ENCODE measurements at places on chromosomes 7 and 10. TPM values are rescaled to one million over a fixed set of nuclear protein-coding genes. Genes with fewer than 3 reads are reported as not detected.
A peak's percentile ranks its signal among the peaks of the same experiment; 100 is the strongest.

GRCh38 chr7:124032369-124033094 is at the start of gene TMEM229A:
Gene TMEM229A (minus strand): TSS chr7:124033067. CDS start chr7:124033003, 64 bp downstream.
- no peak for DNase-seq

GRCh38 chr10:114403541-114404161 is 651 bp downstream of the AFAP1L2 start:
- DNase-seq = no peak

The TBX20 gene
- total RNA-seq = 0.16 TPM

- DNase-seq = no peak
These were observed 551.4 kb upstream of the MGMT start for GRCh38 chr10:128915630-128916029.

DNA sequence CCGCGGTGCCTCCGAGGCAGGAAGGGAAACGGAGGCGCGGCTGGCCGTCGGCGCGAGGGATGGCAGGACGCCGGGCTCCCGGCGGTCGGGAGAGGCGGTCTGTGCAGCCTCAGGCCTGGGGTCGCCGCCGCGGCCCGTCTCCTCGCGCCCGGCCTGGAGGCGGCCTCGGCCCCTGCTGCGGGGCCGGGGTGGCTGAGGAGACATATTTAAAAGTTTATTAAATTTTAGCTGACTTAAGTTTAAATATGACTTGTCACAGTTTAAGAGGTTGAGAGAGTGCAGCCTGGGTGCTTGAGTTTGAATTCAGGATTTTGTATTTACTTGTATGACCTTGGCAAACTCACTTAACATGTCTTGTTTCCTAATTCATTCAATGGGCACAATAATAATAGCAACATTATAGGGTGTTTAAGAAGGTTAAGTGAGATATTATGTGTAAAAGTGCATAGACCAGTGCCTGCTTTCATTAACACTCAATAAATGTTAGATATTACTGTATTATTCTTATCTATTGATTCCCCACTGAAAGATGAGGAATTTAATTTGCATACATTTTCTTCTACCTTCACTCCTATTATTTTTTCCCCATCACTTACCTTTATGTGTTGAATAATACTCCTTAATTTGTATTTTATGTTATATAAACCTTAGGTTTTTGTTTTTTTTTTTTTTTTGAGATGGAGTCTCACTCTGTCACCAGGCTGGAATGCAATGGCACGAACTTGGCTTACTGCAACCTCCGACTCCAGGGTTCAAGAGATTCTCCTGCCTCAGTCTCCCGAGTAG is 718 bp downstream of the DYNC2I1 start:
- DNase-seq = no peak

The PTF1A gene
- total RNA-seq = not detected

DNA sequence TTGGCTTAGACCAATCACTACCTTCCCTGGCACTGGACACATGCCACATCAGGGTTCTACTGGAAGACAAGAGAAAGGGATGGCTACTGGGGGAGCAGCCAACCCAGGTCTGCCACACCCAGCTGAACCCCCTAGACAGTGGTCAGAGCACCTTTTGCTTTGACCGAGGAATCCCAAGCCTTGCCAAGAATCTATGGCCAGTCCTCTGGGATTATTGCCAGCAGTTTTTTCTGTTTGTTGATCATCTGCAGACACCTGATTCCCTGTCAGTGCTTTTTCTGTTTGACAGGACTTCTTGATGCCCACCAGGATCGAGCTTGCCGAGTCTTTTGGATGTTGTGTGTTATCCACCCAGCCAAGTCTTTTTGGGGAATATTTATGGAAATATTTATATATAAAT is 476.2 kb upstream of the GALNT17 start:
- DNase-seq = no peak

The METTL27 gene
- total RNA-seq = 1.7 TPM

- DNase-seq = no peak
These were observed 55.8 kb downstream of the AKR1B1 start for GRCh38 chr7:134403062-134403461.

DNA sequence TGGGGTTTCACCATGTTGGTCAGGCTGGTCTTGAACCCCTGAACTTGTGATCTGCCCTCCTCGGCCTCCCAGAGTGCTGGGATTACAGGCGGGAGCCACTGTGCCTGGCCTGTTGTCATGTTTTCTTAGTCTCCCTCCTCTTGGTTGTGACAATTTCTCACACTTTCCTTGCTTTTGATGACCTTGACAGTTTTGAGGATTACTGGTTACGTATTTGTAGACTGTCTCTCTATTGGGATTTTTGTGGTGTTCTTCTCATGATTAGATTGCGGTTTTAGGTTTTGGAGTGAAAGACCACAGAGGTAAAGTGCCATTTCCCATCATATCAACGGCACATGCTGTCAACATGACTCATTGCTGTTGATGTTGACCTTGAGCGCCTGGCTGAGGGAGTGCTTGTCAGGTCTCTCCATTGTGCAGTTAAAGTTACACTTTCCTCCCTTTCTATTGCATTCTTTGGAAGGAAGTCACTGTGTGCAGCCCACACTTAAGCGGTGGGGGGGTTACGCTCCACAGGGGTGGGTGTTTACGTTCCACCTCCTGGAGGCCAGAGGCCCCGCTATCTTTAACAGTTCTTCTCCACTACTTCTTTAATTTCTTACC is 10.8 kb downstream of the NEURL1 start:
- DNase-seq = peak; percentile 16

GRCh38 chr7:141737118-141737835 is 881 bp upstream of the SSBP1 start:
- DNase-seq = no peak

DNA sequence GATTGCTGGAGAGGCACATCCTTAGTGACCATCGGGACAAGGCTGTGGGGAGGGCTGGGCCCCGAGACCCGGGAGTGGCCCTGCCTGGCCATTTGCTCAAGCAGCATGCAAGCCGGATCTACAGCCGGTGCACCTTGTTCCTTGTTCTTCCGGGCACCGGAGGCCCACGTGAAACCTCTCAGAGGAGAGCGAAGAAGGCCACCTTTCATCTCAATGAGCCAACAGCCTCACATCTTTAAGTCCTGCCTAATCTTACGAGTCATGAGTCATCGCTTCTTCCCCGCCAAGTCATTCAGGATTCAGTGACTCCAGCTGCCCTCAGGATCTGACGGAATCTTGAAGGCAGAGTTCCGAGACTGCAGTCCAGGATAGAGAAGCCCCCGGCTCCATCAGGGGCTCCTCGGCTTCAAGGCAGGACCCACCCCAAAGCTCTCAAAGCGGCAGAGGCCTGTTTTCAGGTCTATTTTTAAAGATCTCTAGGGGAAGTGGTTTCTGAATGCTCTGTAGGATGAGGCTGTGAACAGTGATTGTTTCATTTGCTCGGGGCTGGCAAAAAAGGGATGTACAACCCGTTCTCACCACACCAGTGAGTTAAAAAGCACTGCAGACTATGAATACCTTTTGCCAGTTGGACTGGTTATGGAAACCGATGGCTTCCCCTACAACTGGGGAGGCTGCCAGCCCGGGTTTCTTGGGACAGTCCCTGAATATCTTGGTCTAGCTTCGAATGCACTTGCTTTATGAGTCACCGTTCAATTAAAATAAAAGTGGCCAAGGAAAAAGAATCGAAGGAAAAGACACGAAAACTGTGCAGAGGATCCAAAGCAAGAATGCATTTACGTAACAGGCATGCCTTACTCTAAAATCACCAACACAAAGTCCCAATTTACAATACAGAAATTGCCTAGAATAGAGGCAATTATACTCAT is 57.2 kb upstream of the ECHDC3 start:
- DNase-seq = no peak
